Pons (tissue), 1 donor: ENCODE measurements at places on chromosomes 13 and 19.

DNA sequence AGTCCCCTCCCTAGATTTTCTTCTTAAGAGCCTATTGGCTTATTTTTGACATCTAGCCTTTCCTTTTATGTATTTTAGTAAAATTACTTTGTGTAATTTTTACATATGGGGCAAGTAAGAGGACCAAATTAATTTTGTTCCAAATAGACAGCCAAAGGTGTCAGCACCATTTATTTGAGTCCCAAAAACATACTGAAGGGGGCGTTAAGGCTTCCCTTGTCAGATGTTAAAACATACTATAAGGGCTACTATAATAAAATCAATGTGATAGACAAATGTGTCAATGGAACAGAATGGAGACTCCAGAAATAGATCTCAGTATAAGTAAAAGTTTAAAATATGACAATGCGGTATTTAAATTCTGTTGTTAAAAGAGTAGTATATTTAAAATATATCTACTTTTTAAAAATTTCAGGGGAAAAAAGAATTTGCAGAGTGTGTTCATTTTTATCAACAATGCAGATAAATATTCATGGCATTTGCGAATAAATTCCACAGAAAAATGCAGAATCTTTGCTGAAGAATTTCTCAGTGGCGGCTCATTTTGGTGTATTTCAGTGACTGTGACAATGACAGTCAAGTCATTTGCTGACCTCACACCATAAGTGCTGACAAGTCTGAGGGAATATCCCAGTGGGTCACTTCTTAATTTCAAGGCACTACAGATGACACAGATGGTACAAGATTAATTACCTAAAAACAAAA lies 133.7 kb downstream of the MTUS2 start:
- DNase-seq, result no peak

DNA sequence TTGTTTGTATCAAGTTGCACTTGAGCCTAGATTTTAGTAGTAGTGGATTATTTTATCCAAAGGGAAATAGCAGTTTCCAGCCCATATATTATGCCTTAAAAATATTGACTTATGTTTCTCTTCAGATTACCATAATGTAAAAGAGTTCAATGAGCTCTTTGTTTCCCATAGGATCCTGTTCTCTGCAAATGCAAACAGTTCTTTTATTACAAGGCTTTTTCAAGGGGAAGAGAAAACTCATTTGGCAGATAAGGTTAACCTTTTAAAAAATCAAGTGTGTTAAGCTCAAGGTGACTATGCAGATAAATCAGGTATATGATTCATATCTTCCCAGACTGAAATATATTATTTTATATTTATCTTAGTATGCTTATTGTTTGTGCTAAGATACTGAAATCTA lies 961.2 kb upstream of the SPRY2 start:
- DNase-seq, result peak; percentile 18

- DNase-seq, result peak; percentile 80
Measured at GRCh38 chr13:43023289-43023963, at the start of gene DNAJC15. Gene DNAJC15, plus strand, starts transcription at chr13:43023586. Its CDS starts 41 bp downstream, at chr13:43023627.

DNA sequence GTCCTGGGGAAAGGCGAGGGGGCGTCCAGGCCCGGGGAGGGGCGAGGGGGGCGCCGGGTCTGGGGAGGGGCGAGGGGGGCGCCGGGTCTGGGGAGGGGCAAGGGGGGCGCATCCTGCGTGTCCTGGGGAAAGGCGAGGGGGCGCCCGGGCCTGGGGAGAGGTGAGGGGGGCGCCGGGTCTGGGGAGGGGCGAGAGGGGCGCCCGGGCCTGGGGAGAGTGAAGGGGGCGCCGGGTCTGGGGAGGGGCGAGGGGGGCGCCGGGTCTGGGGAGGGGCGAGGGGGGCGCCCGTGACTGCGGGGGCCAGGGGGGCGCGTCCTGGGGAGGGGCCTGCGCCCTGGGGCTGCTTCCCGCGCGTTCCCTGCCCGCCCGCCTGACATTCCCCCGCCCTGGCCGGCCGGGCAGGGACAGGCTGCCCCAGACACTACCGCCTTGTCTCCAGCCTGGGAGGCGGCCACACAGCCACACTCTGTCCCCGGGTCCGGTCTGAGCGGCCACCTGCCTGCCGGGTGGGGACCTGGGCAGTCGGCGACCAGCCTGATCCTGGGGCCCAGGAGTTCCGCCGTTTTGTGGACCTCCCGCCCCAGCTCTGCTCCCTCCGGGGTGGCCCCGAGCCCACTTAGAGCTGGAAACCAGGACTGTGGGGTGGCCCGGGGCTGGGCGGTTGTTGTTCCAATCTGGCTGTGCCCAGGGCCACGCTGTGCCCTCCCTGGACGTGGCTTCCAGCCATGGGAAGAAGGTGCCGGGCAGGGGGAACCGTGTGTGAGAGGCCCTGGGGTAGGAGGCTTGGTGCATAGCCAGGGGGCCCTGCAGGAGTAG lies 11.8 kb downstream of the PALM start:
- DNase-seq, result peak; percentile 74

- no peak for DNase-seq
Measured at GRCh38 chr13:23496255-23496654, 62.8 kb upstream of the SACS start.

GRCh38 chr13:79190932-79191331 lies 215.1 kb downstream of the RBM26 start:
- DNase-seq, result peak; percentile 3

DNA sequence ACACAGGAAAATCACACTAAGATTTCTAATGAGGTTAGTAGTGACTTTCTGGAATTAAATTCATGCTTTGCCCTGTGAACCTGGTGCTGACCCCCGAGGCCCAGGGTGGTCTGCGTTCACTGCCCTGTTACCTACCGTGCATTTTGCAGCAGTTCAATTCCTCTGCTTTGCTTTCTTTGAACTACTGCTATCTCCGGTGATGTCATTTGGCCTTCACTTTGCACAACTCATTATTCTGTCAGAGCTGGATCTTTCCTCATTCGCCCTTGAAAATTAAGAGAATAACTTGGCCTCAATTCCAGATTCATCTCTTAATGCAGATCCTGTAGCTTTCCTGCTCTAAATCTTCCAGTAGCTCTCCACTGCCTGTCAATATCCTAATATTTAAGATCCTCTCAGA lies 8.8 kb upstream of the LRRC63 start:
- DNase-seq, result no peak

DNA sequence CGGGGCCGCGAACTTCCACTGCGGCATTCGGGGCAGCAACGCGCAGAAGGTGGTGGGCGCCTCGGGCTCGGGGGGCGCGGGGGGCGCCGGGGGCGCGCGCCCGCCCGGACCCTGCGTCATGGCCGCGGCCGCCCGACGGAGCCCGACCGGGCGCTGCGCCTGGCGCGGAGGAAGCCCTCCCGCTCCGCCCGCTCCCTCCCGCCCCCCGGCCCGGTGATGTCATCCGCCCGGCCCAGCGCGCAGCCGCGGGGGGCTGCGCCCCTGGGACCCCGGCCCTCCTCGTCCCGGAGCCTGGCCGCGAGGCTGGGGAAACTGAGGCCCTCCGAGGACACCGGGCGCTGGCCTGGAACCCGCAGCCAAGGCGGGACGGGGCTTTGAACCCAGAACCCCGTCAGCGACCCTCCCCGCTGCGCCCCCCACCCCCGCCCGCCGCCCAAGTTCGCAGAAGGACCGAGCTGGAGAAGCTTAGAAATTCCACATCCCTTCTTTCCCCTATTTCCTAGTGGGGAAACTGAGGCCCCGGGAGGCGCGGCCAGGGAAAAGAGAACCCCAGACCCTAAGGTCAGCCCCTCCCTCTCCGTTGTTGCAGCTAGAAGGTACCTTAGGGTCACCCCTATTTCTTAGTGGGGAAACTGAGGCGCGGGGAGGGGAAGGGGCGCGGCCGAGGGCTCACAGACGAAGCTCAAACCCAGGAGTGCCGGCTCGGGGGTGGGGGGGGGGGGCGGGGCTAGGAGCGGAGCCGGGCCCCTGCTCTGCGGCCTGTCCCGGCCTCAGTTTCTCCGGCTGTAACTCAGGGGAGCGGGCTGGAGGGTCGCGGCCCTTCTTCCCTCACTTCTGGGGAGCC lies at the start of gene SHC2:
SHC2 (minus strand) TSS at position 157 of the 844 bp plus-strand sequence; CDS start at position 120, 37 bp downstream.
- DNase-seq, result no peak

DNA sequence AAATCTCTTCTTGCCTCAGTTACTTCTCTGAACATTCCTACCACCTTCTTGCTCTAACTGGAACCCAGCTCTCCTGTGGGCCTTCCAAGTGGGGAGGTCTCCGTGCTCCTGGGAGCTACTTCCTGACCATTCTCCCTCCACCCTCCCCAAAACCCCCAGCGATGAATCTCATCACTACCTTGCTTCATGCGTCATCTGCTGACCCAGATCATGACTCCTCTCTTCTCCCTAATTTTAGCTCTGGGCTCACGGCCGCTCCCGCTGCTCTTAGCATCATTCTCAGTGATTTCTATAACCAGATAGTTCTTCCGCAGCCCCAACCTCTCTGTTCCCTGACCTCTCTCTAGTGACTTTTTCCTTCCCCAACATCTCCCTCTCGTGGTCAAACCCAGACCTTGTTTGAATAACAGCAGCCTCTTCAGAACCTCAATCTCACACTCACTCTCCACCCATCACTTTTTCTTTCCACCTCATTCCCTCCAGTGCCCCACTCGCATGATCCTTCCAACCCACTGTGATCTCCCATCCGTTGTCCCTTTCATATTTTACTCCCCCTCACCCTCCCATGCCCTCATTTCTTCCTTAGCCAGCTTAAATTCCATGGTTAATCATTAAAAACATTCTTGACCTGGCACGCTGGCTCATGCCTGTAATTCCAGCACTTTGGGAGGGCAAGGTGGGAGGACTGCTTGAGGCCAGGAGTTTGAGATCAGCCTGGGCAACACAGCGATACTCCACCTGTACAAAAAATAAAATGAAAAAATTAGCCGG lies 21.8 kb downstream of the MRPS12 start:
- peak; percentile 76 for DNase-seq

GRCh38 chr19:53771144-53771543 lies 53.0 kb downstream of the NLRP12 start:
- DNase-seq, result no peak

GRCh38 chr19:48918801-48919247 lies 14.7 kb upstream of the DHDH start:
- DNase-seq, result no peak

DNA sequence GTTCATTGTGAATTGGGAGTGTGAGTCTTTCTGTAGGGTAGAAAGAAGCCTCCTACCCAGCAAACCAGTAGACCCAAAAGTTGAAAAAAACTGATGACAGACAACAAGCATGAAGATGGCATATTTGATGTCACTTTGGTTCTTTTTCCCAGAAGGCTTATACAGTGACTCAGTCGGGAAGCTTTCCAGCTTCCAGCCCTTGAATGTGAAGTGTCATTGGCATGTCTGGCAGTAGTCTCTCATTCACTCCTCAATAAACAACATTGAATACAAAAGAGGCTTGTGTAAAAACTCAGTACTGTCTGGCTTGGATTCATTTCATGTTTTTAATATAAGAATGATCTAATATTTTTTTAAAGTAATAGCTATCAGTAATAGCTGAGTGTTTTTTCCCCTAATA lies 68.7 kb downstream of the IPO5 start:
- DNase-seq, result peak; percentile 87

GRCh38 chr13:101398191-101398590 lies 18.1 kb downstream of the NALCN start:
- no peak for DNase-seq

- DNase-seq, result no peak
Measured at GRCh38 chr13:110224519-110224918, 82.4 kb downstream of the COL4A1 start.

GRCh38 chr19:43620061-43621001 lies 902 bp upstream of the ZNF428 start:
- no peak for DNase-seq

DNA sequence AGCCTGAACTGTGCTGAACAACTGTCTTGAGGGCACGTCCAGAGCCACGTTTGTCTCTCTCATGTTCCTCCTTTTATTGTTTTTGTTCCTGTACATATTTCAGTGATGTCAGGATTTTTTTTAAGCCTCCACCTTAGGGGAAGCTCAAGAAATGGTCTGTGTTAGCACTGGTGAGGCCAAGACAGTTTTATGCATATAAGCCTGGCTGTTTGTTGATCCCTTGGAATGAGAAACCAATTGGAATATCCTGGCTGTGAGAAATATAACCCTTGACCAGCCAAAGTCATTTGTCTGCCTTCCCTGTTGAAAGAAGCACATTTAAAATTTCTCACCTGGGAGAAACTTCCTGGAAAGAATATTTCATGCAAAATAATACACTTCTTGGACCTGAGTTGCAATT lies 115.8 kb downstream of the DNAJC15 start:
- no peak for DNase-seq

- DNase-seq, result no peak
Measured at GRCh38 chr13:33109271-33109697, 93.1 kb downstream of the KL start.

GRCh38 chr13:110044551-110045111 lies 258.2 kb upstream of the IRS2 start:
- DNase-seq, result no peak

DNA sequence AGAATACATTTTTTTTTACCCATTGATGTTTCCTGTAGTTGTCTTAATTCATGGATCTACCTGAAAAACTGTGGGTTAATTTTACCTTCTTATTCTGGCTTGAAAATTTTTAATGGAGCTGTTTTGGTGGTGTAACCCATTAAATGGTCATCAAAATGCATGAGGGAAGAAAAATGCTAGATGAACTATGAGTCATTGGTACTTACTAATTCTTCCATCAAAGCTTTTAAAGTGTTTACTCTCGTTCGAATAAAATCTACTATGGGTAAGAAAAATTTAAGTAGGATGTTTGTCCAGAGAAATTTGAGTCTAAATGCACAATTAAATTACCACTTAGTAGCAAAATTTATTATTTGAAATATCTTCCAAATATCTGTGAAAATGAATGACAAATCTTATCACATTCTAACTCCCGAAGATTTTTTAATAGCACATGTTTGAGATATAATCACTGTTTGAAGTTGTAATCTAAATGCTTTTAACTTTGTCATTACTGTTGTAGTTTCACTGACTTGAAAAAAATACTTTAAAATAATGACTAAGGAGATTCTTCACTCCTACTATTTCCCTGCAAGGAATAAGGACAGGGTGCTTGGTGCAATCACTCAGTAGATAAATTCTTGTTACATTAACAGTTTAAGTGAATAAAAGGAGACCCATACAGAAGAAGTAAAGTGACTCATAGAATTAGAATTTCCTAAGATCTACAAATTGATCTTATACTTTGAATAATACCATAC lies 437.7 kb downstream of the IRS2 start:
- no peak for DNase-seq
